ENCODE measurements at places on chromosomes 3 and 15.
A peak's percentile ranks its signal among the peaks of the same experiment; 100 is the strongest.

GRCh38 chr15:84654689-84655453 lies 788 bp upstream of the WDR73 start:
- DNase-seq, result peak; percentile 88

GRCh38 chr3:146180376-146180775 lies 19.4 kb upstream of the PLOD2 start:
- no peak for DNase-seq

- no peak for DNase-seq
These were observed 269.2 kb downstream of the PDCD6IP start for GRCh38 chr3:34067536-34068051.

- DNase-seq, result no peak
These were observed 188.2 kb downstream of the VPS13C start for GRCh38 chr15:61871926-61872522.

DNA sequence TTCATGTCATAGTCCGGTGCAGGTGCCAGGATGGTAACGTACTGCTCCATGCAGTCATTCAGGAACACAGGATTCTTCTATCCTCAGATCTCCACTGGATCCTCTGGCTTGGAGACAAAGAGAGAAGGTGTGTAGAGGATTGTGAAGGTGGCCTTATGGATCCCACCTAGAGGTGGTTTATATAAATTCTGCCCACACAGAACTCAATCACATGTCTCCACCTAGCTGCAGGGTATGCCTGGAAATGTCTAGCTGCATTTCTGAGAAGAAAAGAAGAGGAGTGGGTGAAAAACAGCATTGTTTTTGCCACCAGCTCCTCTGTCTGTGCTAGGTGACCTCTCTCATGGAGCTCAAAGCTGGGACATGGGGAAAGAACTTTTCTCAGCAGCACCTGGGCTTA lies 478.7 kb downstream of the PDCD6IP start:
- DNase-seq, result no peak

- no peak for DNase-seq
These were observed 32.9 kb upstream of the PIK3R4 start for GRCh38 chr3:130779486-130779885.

DNA sequence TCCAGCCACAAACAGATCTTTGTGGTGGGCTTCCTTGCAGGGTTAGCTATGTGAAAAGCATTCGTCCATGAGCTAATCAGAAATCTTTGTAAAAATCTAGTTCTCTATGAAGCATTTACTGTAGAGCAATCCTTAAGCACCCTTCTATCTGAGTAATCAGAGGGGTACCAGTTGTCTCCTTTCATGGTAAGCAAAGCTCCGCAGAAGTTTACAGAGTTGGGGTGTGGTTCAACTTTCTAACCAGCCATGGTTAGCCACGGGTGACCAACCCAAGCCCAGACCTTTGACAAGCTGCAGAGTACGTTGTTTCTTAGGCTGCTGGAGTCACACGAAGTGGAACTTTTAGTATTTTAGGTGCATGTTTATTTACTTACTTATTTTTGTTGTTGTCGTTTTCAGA lies 77.4 kb downstream of the FLNB start:
- no peak for DNase-seq

DNA sequence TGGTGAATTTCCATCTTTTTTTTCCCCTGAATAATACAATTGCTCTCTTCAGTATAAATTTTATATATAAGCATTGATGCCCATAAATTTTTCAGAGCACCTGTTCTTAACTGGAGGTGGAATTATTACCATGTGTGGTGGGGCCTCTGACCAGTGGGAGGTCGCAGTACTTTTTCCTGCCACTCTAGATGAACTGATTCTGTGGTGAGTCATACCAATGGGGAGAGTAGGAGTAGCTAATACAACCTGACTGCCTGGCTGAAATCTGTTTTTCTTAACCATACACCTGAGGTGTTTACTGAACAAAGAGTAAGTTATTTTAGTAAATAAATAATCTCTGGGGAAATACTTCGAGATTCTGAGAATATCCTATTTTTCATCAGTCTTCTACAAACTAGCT lies 67.2 kb downstream of the UNC13C start:
- no peak for DNase-seq

DNA sequence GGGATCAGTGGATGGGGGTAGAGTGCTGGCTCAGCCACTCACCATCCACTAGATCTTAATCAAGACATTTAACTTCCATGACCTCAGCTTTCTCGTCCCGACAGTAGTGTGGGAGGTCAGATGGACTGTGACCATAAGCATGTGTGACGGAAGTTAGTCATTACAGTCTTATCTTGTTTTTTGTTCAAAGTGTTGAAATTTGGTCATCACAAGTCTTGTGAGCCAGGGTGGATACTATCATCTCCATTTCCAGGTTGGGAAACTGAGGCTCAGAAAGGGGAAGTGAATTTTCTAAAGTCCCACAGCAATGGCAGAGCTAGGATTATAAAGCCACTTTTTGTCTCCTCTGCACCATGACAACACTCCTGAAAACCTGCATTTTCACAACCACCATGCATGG lies 32.0 kb upstream of the ITGA11 start:
- DNase-seq, result no peak

- no peak for DNase-seq
These were observed 92.1 kb downstream of the DTWD1 start for GRCh38 chr15:49712846-49713450.

DNA sequence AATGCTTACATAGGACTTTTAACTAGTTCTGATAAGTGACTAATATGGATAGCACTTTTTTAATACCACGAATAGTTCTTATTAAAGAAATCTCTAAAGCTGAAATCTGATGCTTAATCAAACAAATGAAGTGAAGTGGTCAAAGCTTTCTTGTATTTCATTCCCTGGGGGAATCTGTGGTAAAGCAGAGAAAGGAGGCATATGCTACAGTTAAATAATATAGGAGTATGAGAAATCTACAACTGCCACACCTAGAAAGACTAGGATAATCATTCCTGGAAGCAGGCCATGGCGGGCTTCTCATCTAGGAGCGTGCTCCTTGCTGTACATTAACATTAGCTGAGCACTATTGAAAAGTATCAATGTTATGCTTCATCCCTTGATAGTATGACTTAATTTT lies 835.7 kb downstream of the OTOL1 start:
- DNase-seq, result no peak

- DNase-seq, result no peak
These were observed 81.1 kb downstream of the OTOL1 start for GRCh38 chr3:161577662-161578061.

GRCh38 chr3:124854009-124854408 lies 33.2 kb downstream of the ITGB5 start:
- DNase-seq, result no peak

Data from COR-L47 (cell line).